Psoas muscle (tissue), 8 donors: ENCODE measurements at places on chromosomes 11 and 22. TPM values are rescaled to one million over a fixed set of nuclear protein-coding genes. Genes with fewer than 3 reads are reported as not detected.

- DNase-seq = no peak
Measured at GRCh38 chr11:121119440-121119839, 18.4 kb downstream of the TECTA start.

Gene DNAJB7
- not detected for total RNA-seq

- DNase-seq = no peak
Measured at GRCh38 chr11:76666408-76666807, 4.1 kb downstream of the LRRC32 start.

GRCh38 chr11:117840881-117841550, 16.5 kb upstream of the FXYD2 start:
- DNase-seq = no peak

DNA sequence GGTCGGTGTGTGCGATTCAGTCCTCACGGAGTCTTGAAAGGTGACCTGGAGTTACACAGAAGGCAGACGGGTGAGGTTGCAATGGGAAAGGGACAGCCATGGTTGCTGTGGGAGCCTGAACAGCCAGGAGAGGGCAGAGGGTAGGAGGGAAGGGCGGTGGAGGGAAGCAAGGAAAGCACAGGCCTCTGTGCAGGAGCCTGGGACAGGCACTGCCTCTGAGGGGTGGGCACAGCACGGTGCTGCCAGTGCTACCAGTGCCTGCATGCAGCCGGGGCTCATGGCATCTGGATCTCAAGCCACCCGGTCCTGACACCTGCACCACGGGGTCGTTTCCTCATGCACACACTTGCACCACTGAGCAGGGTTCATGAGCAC, 401.0 kb downstream of the TBC1D22A start:
- DNase-seq = peak; percentile 15
